ENCODE measurements at places on chromosomes 6 and 20.

DNA sequence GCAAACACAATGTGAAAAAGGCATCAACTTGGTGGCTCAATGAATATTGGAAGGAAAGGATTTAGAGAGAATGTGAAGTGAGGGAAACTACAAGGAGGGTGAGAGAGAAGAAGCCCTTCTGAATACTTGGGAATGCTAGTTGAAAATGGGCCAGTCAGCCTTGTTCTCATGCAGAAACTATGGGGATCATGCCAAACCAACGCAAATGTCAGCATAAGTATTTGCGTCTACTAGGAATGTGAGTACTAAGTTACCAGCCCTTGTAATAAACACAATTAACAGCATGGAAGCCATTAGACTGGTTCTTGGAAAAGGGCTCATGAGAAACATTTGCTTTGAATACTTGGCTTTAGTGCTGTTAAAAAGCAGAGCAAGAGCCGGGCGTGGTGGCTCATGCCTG lies 54.9 kb upstream of the AIG1 start:
- no peak for DNase-seq

GRCh38 chr20:61940491-61940890 lies 125.2 kb downstream of the TAF4 start:
- DNase-seq: no peak

DNA sequence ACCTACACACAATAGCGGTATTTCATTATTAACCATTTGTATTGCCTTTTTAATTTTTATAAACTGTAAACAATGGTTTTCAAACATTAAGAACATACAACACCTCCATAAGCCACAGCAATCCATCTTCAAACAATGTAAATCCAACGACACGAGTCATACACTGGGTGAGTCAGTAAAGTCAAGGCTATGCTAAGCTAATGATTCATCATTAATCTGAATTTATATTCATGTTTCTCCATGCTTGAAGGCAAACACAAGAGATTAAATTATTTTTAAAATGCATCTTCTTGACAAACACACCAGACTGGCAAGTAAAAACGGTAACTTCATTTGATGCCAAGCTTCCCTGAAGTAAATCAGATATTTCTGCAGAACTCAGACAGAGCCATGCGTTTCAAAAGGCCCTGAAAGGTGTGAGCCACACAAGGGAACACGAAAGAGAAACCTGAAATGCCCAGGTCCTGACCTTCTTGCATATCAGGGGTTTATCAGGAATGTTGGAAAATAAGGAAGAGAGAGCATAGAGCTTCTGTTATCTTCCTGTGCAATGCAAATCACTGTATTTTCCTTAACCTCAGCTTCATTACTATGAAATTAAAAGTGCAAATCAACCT lies 162.5 kb downstream of the ALDH8A1 start:
- no peak for DNase-seq

GRCh38 chr20:63255931-63256704 lies 1.9 kb upstream of the NKAIN4 start:
- DNase-seq: no peak

GRCh38 chr6:82783587-82784236 lies 281.9 kb downstream of the UBE3D start:
- DNase-seq: no peak

- DNase-seq: no peak
Observed at GRCh38 chr6:73108949-73109348, 116.3 kb downstream of the KHDC1L start.

DNA sequence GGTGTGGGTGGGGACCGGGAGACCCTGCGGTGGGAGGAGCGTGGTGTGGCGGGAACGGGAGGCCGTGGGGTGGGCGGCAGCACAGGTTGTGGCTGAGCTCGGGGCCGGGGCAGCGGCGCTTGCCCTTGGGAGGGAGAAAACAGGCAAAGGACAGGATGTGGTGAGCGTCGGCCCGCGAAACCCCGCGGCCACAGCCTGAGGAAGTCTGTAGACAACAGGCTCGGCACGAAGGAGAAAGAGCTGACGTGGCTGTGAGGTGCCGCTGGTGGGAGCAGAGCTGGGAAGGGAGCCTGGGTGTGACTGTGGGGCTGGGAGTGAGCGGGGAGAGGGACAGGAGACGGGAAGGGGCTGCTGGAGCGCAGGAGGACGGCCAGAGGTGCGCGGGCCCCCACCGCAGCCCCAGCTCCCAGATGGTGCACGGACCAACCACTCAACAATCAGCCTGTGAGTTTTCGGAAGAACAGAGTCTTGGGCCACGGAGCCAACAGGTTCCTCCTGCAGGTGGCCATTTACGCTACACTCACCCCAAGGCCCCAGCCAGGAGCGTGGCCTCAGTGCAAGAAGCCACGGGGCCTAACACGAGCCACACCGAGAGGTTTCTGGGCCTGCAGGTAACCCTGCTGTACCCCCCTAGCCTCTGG lies 202.8 kb downstream of the DLL1 start:
- peak; percentile 40 for DNase-seq

DNA sequence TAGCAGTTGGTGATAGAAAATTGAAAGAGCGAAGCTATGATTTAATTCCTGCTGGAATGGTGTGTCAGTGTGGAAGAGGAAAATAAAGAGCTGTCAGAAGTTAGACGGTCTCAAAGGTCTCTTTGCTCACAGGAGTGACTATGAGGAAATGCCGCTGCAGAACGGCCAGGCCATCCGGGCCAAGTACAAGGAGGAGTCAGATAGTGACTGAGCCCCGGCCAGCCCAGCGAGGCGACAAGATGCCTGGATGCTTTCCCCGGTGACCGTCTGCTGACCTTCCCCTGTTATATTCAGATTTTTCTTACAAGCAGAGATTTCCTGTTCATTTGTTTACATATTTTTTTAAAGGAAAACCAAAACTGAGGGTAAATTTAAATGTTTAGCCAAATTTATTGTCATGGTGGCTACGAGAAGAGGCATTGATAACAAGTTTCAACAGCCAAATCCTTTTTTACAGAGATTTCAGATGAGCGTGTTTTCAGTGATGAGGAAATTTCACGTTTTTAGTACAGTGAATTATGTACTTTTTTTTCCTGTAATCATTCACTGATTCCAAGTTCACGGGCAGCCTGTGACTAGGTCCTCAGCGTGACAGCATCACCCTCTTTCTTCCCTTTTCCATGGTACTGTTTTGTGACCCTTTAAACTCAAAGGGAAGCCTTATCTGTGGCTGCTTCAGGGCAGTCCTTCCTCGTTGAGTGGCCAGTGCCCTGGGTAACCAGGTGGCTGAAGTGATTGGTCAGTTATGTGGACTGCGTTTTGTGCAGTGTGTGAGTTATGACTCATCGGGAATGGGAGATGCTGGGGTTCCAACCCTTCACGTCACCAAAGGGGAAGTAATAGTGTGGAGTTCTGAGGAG lies 12.6 kb downstream of the DYNLT1 start:
- DNase-seq: no peak

Measured in CD4-positive, alpha-beta T cell treated with Interleukin-4 for 4 hours (primary cell).